Left ventricle myocardium inferior (tissue), 1 donor: ENCODE measurements at places on chromosomes 7 and 10.

GRCh38 chr10:79287973-79288723 is 59.1 kb upstream of the PPIF start:
- DNase-seq: no peak

- DNase-seq: no peak
Observed at GRCh38 chr7:2971914-2972834, 71.5 kb downstream of the CARD11 start.

GRCh38 chr10:76428551-76429367 is 997.3 kb downstream of the LRMDA start:
- DNase-seq: no peak

- DNase-seq: no peak
Observed at GRCh38 chr7:27784399-27785053, 44.6 kb downstream of the TAX1BP1 start.

- DNase-seq: peak; percentile 38
Observed at GRCh38 chr7:108104324-108104723, 25.8 kb downstream of the LAMB4 start.

DNA sequence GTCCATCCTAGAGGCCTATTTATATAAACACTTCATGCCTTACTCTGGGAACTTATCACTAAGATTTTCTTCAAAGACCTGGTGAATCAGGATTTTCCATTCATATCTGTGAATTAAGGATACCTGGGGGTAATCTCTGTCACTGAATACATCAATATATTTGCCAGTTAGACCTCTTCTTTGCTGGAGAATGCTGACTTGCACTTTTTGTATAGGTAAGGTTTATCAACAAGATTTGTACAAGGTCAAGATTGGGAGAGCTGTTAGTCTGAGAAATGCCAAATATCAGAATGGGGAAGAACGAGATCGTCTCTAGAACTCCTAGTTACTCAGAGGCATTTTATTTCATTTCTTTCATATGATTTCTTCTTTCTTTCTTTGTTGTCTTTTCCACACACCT is 1060.0 kb downstream of the NRG3 start:
- no peak for DNase-seq

DNA sequence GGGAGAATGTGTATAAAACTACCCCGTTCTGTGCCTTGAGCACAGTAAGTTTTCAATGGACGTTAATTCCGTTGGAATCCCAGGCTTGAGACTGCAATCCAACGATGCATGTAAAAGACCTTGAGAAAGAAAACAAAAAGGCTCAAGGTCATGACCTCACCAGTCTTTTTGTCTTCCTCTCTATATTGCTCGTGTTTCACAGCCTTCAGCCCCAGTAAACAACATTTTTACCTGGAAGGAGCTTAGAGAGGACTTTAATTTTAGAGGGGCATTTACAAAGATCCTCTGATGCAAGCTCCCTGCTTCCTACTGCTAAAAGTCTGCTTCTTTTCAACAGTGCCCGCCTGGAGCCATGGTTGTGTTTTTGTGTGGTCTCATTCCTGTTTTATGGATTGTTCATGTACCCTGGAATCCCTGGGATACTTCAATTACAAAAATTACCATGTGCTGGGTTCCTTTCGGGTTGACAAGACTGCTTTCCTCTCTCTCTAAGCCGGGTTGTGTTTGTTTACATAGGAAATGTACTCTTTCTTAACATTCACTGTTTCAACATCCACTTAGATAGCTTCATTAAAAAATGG is 320.1 kb upstream of the NFE2L3 start:
- DNase-seq: no peak

- DNase-seq: no peak
Observed at GRCh38 chr10:110695539-110695886, 51.4 kb downstream of the RBM20 start.

DNA sequence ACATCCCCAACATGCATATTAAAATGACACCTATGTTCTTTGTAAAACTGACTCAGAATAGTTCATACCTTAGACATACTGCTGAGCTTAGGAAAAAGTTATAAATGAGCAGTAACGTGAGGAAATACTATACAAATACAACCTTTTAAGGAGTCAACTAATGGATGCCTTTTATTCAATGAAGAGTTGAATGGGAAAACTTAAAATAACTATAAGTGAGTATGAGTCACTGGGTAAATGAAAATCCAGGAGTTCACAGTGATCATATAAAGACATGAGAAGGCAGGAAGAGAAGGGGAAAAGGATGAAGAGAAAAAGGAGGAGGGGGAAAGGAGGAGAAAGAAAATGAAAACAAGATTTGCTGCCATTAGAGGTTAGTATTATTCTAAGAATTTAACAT is 157.8 kb upstream of the PCDH15 start:
- no peak for DNase-seq

GRCh38 chr10:70679498-70679897 is 7.2 kb downstream of the ADAMTS14 start:
- peak; percentile 58 for DNase-seq

DNA sequence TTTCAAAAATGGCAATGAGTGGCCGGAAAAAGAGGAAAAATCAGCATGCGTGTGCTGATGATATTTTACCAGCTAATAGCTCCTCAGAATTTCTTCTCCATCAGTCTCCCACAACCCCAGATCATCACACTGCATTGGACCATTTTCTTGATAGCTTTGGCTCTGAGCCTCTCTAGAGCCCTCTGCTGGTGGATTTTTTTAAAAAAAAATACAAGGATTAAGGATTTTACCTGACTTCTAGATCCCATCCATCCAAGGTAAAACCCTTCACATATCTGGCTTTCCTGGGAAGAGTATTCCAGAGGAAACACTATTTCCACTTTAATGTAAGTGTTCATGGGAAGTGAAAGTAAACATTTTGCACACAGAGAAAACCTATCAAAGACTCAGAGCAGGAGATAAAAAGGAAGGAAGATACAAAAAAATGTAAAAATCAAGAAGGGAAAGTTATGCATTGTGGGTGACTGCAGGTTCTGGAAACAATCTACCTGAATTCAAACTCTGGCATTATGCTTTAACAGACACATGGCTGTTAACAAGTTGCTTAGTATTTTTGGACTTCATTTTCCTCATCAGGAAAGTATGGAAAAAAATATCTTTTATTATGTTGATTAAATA is 380.9 kb downstream of the LRRTM3 start:
- DNase-seq: no peak

- no peak for DNase-seq
Observed at GRCh38 chr10:107232013-107232412, 67.5 kb upstream of the SORCS1 start.

DNA sequence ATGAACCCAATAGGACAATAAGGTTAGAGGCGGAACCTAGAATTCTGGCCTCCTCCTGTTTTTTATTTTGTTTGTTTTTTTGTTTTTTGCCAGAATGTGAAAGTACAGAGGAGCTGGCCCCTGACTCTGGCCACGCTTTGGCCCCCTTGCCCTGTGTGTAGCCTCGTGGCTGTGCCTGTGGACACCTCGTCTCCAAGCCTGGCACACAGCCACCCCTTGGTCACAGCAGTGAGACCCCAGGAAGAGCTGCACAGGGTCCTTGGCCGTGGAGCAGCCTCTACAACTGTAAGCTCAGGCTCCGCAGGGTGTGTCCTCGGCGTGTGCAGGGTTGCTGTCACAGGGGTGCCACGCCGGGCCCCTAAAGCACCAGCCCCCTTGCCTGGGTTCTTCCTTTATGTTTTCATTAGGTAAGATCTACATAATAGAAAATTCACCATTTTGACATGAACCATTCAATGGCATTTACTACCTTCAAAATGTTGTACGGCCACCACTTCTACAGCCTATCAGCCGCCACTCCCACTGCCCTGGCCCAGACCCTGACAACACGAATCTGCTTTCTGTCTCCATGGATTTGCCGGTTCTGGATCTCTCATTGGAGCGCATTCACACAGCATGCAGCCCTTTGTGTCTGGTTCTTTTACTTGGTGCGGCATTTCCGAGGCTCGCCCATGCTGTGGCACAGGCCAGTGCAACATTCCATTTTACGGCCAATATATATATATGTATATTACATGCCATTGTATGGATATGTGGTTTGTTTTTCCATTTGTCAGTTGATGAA is 51.0 kb downstream of the AMZ1 start:
- no peak for DNase-seq

DNA sequence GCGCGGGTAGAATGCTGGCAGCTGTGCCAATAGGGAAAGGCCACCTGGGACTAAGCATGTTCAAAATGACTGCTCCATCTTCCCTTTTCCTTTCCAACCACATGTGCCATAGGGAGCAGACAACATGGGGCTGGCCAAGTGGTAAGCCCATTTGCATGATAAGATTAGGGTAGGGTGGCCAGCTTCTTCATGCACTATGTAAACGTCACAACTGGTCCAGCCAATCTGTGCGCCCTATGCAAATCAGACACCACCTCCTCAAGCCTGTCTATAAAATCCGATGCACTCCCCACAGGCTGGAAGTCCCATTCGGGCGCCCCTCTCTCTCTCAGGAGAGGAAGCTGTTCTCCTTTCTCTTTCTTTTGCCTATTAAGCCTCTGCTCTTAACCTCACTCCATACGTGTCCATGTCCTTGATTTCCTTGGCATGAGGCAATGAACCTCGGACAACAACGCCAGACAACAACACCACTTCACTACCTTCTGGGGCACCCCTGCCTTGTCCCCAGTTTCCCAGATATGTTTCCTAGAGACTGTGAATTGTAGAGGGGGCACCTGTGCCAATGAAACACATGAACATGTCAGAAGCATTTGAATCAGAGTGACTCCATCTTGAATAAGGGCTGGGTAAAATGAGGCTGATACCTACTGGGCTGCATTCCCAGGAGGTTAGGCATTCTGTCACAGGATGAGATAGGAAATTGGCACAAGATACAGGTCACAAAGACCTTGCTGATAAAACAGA is 19.1 kb upstream of the EXOC6 start:
- DNase-seq: no peak

- DNase-seq: no peak
Observed at GRCh38 chr7:137994216-137994615, 7.7 kb downstream of the CREB3L2 start.

DNA sequence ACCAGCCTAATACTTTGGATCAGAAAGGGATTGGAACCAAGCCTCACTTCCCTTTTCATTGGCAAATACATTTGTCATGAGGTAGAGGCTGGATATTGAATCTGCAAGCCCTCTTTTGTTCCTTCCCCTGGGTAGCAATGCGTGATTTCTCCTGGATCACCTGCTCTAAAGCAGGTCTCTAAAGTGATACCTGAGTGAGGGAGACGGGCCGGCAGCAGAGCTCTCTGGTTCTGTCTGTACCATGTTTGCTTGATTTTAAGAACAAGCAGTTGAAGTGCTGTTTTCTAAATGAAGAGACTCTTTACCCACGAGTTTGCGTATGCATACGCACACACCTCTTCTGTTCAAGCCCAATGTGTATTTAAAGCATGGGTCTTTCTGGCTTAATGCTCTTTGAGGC is 41.1 kb downstream of the GARS1 start:
- no peak for DNase-seq

- DNase-seq: no peak
Observed at GRCh38 chr10:98303569-98303968, 35.6 kb upstream of the LOXL4 start.

DNA sequence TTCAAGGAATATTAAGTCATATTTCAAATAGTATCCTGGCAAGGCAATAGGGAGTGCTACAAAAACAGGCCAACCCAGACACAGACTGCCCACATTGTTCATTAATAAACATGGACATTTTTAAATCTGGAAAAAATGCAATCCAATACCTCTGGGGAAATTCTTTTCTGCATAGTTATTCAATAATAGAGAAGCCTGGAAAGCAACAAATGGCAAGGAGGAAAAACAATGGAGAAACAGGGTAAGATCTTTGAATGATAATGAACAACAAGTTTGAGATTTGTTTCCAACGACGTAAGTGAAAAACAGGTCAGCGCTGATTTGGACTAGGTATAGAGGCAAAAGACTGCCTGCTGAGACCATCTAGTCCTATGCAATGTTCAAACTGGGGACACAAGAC is 44.7 kb upstream of the ZNF800 start:
- no peak for DNase-seq

GRCh38 chr7:85509476-85509875 is 322.6 kb upstream of the SEMA3D start:
- DNase-seq: no peak

DNA sequence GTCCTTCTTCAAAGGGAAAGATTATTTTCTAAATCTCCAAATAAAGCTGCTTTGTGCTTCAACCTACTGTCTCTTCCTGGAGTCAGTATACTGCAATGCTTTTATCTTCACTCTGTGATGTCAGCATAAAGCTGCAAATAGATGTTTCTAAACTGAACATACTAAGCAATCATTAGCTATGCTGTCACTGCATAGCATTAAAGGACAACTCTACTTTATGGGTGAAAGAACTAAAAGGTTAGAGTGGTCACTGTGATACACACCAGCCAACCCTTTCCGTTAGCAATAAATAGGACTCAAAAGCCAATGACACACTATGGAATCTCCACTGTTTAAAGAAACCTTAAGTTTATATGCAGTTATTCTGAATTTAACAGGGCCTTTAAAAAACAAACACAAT is 1.8 kb downstream of the CCDC186 start:
- DNase-seq: no peak

GRCh38 chr7:69608878-69609277 is 10.6 kb downstream of the AUTS2 start:
- DNase-seq: no peak

- DNase-seq: no peak
Observed at GRCh38 chr7:113092762-113093161, 6.1 kb upstream of the GPR85 start.

DNA sequence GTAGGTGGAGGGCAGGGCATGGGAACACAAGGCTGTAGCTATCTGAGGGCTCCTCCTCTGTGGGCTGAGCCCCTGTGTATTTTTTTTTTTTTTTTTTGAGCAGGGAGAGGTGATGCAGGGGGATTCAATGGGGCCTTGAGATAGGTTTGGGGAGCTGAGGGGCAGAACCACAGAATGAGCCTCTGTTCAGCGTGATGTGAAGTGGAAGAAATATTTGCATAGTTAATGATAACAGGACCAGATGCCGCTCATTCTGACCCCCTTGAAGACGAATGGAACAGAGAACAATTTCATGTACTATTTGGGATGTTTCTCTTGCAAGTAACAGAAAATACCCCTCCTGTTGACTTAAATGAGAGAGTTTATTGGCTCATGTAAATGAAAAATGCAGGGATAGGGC is 69.7 kb upstream of the EMX2 start:
- no peak for DNase-seq

- DNase-seq: no peak
Observed at GRCh38 chr10:116466715-116467422, 39.2 kb downstream of the PNLIPRP3 start.

DNA sequence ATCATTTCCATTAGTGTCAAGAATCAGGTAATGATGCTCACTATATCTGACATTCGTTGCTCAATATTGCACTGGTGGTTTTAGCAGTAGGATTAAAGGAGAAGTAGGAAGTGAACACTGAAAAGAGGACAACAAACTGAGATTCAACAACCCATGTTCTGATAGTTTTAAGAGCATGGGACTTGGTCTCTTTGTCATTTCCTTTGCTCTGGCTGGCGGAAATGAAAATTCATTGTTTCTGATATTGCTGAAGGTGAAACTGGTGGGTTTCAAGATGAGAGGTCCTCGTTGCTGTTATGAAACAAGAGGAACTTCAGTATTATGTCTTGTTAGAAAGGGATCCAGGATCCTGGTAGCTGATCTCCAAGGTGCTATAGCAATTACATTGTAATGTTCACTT is 129.0 kb downstream of the DNAH11 start:
- DNase-seq: no peak
